Activated naive CD4-positive, alpha-beta T cell (primary cell): ENCODE measurements at places on chromosomes 5 and 9.

GRCh38 chr5:146635443-146635842 lies 119.5 kb upstream of the GPR151 start:
- no peak for DNase-seq

GRCh38 chr9:38043931-38044623 lies 24.9 kb downstream of the SHB start:
- DNase-seq, result no peak

DNA sequence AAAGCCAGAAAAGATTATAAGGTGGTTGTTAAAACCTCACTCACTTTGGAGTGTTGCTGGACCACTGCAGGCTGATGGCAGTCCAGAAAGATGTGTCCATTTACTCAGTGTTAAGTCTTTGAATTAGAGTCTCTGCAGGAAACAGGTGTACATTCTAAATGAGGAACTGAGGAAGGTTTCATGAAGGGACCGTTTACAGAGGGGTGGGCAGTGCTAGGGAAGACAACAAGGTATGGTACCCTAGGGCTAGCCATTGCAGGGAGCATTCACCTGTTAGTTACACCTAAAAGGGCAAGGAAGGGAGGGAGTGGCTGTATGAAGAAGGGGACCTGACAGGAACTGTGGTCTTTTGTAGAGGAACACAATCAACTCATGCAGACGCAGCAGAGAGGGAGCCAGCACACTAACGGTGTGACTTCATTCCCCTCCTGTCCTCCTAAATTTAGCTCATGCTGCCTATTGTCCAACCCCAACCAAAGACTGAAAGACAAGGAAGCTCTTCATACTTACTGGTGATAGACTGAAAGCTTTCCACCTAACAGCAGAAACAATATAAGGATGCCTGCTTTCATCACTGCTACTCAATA lies 32.2 kb upstream of the PAX5 start:
- DNase-seq, result no peak

DNA sequence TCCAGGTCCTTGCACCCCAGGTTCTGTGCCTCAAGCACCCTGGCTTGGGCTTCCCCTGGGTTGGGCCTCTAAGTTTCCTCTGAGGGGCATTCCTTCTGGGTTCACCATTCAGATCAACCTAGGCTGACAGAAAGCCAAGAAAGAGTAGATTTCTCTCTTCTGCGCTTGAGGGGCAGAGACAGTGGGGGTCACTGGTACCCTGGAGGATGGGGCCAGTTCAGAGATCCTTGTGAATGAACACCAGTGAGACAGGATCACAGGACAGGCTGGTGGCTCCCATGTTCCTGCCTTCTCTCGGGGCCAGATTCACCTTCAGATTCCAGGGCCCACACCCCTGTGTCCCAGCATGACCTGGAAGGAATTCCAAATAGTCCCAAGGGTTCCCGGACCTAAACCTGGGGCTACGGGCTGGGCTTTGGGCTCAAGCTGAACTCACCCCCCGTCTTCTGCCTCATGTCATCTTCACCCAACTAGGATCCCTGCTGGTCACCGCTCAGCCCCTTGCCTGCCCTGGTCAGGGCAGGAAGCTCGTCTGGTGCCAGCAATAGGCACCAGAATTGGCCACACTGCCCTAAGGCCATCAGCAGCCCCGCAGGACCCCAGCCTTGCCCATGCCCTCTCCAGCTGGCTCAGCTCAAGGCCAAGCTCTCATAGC lies 91.8 kb upstream of the MVB12B start:
- DNase-seq, result no peak

- DNase-seq, result no peak
Observed at GRCh38 chr5:618450-618849, 6.3 kb downstream of the CEP72 start.

- DNase-seq, result no peak
Observed at GRCh38 chr5:43855452-43855851, 252.5 kb downstream of the NNT start.

DNA sequence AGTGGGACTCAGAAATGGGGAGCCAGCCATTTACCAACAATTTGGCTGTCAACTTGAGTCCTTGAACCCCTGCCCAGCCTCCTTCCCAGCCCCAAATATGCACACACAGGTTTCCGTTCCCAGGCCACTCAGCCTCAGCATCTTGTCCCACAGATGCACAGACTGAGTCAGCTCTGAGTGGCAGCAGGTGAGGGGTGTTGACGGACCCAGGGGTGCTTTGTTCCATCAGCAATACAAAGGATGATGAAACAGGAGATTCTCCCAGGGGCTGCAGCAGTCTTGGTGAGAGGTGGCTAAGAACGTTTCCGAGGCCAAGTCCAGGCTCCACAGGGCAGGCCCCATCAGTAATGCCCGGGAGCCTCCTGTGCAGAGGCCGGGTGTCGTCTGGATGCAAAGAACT lies 4.9 kb upstream of the OLFM1 start:
- no peak for DNase-seq

DNA sequence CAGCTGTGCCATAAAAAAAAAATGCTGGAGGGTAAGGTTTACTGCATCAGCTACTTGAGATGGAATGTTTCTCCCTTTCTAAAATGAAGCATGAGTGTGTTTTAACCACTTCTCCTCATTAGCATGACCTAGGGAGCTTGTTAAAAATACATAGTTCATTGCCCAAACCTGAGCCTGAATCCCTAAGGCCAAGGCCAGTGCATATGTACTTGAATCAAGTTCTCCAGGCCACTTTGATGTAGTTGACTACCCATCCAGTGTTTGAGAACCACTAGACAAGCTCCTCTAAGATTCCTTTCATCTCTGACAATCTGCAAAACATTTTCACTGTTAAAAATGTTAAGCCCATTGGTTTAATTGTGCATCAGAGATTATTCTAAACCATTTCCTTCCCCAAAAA lies 6.7 kb downstream of the TIMD4 start:
- DNase-seq, result no peak

DNA sequence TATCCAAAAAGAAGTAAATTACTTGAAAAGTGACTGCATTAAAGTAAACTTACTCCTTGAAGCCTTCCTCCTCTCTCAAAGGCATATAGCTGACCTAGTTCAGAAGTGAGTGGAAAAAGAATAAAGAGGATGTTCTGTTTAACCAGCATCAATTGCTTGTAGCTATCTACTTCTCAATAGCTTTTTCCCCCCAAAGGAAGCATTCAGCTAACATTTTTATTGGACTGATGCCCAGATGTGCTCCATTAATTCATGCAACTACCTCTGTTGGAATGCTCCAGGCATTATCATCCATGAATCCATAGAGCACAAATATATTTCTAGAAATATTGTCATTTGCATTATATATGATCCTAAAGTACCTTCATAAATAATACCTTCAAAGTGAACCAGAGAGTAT lies 132.8 kb downstream of the RASEF start:
- DNase-seq, result no peak

GRCh38 chr9:134637241-134637640 lies 4.4 kb upstream of the COL5A1 start:
- no peak for DNase-seq

DNA sequence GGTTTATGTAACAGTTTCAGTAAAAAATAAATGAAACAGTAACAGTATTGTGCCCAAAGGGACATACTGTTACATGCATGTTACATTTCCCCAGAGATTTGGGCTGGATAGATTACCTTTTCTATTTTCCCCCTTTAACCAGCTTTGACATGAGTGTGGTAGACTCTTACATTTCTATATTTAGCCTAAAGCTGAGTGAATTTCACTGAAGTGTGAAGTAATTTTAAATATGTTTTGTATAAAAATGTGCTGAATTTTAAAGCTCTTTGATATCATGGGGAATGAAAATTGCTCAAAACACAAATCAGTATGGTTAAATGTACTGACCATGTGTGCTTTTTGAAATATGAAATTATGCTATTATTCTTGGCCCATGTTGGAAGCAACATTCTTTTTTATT lies 122.3 kb upstream of the CDH10 start:
- DNase-seq, result no peak

DNA sequence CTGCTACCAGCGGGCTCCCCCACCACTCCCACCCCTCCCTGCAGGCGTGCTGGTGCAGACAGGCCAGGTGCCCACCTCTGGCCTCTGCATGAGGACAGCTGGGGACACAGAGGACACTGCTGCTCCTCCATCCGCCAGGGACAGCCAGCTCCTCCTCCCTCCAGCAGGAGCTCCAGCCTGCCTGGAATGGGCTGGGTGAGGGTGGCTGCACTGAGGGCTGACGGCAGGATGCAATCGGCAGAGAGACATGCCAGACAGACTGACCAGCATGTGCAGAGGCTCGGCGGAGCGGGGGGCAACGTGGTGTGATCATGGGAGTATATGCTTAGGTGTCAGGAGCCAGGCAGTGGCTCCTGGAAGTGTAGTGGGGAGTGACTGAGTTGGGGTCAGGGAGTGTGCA lies 68.4 kb downstream of the RASGEF1C start:
- no peak for DNase-seq

GRCh38 chr5:99019254-99019653 lies 90.4 kb upstream of the CHD1 start:
- no peak for DNase-seq

GRCh38 chr9:12271421-12271891 lies 421.7 kb upstream of the TYRP1 start:
- DNase-seq, result no peak

- DNase-seq, result no peak
Observed at GRCh38 chr9:87381050-87381711, 116.5 kb upstream of the DAPK1 start.

DNA sequence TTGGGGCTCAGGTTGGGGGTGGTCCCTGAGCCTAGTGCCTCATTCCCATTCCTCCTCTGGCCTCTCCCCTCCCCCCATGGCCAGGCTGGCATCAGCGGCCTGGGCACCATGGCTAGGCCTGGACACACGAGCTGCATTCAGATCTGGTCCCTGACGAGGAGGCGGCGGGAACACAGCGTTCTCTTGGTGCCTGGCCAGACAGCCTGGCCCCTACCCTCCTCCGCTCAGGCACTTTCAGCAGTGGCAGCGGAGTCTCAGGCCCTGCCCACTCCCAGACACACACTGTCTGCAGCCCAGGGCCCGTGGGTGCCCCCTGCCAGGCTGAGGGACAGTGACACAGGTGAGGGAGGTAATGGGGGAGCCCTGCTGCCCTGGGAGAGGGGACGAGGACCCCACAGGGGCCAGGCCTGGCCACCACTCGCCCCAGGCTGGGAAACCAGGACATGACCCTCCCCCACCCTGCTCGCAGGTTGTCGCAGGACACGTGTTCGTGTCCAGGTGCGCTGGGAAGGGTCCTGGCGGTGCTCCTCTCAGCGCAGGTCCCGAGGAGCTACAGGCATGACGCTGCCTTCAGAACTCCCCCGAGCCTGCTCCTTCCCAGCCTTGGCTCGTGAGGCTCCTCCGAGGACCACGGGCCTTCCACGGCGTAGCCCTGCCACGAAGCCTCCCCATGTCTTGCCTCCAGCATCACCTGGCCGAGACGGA lies 19.9 kb upstream of the UBAC1 start:
- no peak for DNase-seq

DNA sequence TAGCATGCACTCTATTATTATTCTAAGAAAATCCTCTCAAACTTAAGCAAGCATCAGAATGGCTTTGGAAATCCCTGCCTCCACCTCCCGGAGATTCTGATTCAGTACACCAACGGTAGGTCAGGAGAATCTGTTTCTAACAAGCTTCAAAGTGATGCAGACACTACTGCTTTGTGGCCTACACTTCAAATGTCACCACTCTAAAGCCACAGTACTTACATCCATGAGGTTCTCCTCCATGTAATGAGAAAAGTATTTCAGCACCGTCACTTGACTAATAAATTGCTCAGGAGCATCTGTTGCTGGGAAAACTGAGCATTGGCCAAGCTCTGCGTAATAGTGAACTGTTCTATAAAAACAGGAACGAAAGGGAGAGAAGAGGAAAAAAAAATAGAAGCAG lies 4.8 kb downstream of the PLK2 start:
- DNase-seq, result no peak

DNA sequence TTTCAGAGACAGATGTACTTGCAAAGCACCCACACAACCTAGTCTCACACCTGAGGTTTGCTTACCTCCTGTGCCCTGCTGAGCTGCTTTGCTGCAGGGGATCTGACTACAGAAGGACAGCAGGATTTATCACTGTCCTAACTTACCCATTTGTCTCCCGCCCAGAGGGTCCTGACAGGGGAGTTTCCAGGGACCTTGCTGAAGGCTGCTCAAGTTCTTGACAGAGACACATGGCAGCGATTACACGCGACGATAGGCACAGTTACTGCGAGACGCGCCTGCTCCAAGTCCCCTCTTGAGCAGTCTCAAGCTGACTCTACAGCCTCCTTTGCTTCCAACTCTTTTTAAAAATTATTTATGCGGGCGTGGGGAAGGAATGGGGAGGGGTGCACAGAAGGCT lies 24.6 kb upstream of the GALNT10 start:
- no peak for DNase-seq

DNA sequence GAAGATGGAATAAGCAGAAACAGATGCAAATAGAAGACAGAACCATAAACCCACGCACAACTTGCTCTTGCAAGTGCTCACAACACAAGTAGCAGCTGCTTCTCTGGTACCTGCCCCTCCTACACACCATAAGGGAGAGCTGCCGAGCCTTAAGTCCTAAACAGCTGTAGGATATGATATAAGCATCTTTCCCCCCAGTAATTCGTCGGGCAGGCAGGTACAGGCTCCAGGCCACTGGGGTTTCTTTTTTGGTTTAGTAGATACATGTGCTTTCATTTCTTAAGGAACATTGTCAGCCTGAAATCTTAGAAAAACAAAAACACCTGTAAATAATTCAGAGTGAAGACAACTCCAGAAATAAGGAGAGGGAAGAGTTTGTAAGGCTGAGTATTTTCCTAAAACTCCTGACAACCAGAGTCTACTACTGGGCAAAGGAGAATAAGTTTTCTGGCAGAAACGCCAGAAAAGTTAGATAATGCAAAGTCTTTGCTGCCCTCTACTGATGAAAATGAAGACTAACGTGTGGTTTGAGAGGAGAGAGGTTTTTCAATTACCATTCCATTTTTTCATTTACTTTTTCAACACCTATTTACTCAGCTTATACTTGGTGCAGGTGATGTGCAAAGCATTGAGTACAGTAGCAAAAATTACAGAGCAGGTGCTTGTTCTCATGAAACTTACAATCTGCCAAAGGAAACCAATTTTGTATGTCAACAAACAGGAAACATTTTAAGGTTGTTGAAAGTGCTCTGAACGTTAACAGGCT lies 20.1 kb upstream of the TCERG1 start:
- DNase-seq, result no peak
